ENCODE measurements at places on chromosomes 7 and 10.

DNA sequence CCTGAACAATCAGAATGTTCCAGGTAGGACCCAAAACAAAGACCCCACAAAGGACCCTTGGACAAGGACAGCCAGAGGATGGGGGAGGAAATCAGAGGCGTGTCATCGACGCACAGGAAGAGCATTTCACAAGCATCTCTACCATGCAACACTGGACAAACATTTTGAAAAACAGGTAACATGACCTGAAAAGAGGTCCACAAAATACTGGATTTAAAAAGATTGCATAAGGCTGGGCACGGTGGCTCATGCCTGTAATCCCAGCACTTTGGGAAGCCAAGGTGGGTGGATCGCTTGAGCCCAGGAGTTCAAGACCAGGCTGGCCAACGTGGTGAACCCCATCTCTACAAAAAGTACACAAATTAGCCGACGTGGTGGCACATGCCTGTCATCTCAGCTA lies 60.5 kb upstream of the RNF32 start:
- DNase-seq = no peak

DNA sequence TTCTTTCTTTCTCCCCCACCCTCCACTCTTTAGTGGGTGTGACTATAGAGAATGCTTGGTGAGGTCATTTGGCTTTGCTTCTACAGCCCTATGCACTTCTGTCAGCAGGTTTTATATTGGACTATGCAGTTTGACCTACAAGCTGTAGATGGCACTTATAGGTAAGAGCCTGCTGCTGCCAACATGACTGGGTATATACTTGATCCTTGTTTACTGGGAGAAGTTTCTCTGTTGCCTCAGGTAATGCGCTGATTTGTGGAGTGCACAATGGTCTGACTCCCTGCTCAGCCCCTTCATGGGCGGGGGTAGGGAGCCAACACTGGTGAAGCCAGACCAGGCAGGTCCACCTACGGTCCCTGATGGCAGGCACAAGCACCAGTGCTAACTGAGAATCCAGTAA lies 33.7 kb upstream of the C7orf33 start:
- DNase-seq = no peak

- DNase-seq = no peak
Measured at GRCh38 chr7:73681031-73681430, 2.2 kb downstream of the DNAJC30 start.

GRCh38 chr7:158923928-158924511 lies 67.7 kb downstream of the DYNC2I1 start:
- DNase-seq = no peak

- DNase-seq = no peak
Measured at GRCh38 chr10:4945766-4946717, 17.2 kb upstream of the AKR1C1 start.

DNA sequence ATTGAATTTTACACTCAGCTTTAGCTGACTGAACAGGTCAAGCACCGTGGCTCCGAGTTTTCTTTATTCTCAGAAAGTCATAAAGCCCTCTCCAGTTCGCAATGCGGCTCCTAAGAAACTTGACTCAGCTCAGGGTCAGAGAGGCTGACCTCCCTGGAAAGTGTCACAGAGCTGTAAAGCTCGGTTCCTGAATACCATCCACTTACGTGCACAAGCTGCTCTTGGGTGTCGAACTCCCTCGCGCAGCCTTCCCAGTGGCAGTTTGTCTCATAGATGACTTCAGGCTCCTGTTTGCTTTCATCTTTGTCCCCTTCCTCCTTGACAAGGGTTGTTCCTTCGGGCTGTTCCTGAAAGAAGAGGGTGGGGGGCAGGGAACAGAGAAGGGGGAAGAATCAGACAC lies 213.7 kb downstream of the GLI3 start:
- DNase-seq = no peak

Measured in endothelial cell (in vitro differentiated cells).